Ovary (tissue), 10 donors: ENCODE measurements at places on chromosomes 7 and 10. TPM values are rescaled to one million over a fixed set of nuclear protein-coding genes. Genes with fewer than 3 reads are reported as not detected.

- no peak for DNase-seq
Observed at GRCh38 chr7:157834501-157835163, 497.8 kb downstream of the DNAJB6 start.

DNA sequence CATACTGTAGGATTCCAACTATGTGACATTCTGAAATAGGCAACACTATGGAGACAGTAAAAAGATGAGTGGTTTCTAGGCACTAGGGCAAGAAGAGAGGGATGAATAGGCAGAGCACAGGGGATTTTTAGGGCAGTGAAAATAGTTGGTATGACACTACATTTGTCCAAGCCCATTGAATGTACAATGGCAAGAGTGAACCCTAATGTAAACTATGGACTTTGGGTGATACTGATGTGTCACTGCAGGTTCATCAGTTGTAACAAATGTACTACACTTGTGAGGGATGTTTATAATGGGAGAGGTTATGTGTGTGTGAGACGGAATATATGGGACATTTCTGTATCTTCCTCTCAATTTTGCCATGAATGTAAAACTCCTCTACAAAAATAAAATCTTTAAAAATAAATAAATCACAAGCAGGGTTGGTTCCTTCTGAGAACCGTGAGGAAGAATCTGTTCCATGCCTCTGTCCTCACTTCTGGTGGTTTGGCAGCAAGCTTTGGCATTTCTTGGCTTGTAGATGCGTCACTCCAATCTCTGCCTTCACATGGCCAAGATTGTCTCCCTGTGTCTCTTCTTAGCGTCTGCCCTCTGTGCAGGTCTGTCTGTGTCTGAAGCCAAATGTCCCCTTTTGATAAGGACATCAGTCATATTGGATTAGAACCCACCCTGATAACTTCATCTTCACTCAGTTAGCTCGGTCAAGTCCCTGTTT is 83.1 kb upstream of the AGBL3 start:
- no peak for DNase-seq

DNA sequence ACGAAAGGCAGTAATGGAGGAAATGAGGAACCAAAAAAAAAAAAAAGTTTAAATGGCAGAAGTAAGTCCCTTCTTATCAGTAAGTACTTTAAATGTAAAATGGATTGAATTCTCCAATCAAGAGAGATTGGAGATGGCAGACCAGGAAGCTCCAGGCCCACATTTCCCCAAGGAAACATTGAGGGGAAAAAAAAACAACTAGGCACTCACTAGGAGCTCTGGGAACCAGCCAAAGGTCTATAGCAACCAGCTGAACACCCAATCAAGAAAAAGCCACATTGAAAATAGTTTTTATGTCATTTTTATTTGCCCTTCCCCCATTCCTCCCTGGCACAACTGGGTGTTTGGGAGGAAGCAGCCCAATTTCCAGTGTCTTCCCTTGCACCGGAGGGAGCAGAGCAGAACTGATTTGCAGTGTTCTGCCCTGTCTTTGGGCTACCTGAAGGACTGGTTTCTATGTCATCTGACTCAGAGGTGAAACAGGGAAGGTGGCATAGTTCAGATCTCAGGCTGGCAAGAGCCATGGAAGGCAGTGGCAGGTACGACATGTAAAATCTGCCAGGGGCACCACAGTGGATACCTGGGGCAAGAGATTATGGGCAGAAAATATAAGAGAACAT is 121.9 kb downstream of the SMURF1 start:
- DNase-seq = peak; percentile 2

GRCh38 chr10:74213571-74214162 is 62.6 kb downstream of the ADK start:
- DNase-seq = no peak

DNA sequence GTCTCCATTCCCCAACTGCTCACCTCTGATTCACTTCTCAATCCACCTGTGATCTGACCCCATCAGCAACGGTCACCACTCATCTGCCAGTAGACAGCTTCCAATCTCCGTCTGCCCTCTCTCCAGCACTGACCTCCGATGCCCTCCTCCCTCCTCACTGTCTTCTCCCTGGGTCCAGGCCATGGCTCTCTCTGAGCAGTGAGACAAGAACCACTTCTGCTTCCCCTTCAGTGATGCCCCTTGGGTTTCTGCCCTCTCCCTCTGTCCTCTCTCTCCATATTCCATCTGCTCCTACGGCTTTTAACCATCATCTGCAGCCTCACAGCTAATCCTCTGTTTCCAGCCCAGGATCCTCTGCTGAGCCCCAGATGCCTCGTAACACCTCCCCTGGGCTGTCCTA is 55.5 kb upstream of the OPALIN start:
- DNase-seq = no peak

- no peak for DNase-seq
Observed at GRCh38 chr10:19762026-19762425, 54.2 kb upstream of the PLXDC2 start.

GRCh38 chr7:8773518-8773917 is 340.1 kb downstream of the NXPH1 start:
- DNase-seq = no peak

- no peak for DNase-seq
Observed at GRCh38 chr7:142642316-142642715, 107.0 kb upstream of the PRSS1 start.

DNA sequence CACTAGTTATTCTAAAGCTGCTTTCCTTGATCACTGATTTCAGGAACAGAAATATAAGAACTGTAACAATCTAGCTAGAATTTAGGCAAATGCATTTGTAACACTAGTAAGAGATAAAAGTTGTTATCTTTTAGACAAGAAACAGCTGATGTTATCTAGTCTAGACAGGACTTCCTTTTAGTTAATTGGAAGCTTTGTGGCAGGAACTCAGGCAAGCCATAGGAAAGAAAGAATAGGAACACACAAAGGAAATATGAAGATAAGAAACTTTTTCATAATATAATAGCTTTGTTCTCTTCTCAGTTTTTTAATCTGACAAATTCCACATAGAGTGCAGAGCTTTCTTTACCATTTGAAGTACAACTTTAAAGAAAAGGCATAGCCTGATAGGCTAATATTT is 59.0 kb upstream of the AGR3 start:
- no peak for DNase-seq

DNA sequence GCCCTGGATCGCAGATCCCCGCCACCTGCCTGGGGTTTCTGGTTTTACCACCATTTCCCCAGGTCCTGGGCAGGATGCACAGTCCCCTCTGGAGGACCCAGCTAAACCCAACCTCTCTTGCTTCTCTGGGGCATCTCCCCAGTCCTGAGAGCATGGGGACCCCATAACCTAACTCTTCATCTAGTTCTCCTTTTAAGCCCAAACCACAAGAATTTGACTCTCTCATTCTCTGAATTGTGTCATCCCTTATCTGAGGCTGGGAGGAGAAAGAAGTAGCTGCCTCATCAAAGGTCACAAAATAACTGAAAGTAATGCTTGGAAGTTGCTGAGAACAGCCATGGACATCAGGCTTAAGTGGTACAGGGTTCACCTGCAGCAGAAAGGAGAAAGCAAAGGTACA is 159.9 kb downstream of the FGFR2 start:
- no peak for DNase-seq

TMEM229A gene
- 0.22 TPM for polyA plus RNA-seq

PTF1A gene
- polyA plus RNA-seq = not detected

OIT3 gene
- 5.2 TPM for polyA plus RNA-seq

MET gene
- 1.3 TPM for polyA plus RNA-seq

NEBL gene
- 17.9 TPM for polyA plus RNA-seq

DGKI gene
- 0.29 TPM for polyA plus RNA-seq
